NCI-H774 (cell line): ENCODE measurements at places on chromosomes 5 and 9.

DNA sequence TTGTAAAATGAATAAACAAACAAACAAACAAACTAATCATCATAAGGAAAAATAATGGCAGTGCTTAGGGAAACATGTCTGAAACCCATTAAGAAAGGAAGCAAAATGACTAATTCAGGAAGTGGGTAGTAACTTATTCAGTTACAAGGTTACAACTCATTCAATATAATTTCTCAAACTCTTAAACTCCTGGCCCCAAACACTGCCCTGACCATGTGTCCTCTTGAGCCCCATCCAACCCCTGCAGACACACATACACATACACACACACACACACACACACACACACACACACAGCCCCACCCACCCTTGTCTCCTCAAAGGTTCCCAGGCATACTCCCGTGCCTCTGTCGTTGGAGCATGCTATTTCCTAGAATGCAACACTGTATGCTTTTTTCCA lies 193.9 kb downstream of the SEC61B start:
- DNase-seq = no peak

- DNase-seq = no peak
These were observed 22.0 kb upstream of the ARHGEF28 start for GRCh38 chr5:73603998-73604397.

DNA sequence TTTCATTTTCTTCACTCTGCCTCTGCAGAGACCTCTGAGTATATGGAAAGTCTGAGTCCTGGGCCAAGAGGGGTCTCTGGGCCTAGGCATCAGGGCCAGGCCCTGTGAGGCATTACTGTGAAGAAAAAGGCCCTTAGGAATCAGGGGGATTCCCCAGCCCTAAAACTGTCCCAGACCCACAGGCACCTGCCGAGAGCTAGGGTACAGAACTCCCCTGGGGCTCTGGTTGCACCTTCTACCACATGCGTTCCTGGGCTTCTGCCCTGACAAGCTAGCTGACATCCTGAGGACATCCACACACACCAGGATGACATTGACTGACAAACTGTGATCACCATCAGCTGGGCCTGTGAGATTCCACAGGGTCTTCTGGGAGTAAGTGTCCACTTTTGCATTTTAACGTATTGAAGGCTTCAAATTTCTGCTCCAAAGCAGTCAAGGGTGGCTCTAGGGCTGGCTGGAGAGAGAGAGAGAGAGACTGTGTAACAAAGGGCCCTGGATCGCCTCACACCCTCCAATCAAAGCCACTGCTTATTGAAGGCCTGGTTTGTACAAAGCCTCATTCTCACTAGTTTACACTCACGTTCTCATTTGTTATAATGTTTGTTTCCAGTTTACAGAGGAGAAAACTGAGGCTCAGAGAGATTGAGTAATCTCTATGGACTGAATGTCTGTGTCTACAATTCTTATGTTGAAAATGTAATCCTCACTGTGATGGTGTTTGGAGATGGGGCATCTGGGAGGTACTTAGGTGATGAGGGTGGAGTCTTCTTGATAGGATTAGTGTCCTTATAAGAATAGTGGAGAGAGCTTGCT lies 45.1 kb downstream of the TGFBI start:
- no peak for DNase-seq

DNA sequence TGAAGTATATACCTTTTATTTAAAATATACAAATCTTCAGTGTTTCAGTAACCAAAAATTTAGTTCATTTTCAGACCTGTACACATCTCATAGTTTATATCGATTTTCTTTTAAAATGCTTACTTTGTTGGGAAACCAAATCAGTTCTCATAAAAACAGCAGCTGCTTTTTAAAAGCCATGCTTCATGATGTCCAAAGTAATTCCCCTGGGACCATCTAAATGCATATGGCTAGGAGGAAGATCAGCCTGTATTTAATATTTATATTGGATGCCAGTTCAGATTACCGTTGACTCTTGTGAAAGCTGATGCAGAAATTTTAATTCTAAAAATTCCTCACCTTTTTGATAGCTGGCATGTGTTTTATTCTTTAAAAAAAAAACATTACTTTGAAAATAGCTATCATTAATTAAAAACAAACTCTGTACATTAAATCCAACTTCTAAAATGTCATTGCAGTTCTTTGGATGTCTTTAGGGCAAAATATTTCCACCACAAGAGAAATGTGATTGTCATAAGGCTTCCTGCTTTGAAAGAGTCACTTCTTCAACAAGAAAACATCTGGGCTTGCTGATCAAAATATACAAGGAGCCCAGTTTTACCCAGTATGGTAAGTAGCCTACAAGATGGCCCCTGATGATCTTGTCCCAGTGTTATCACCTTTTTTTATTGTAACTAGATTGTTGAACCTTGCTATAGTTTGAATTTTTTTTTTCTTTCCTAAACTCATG lies 1242.9 kb upstream of the CDH6 start:
- no peak for DNase-seq

- DNase-seq = no peak
These were observed 103.1 kb upstream of the ISL1 start for GRCh38 chr5:51279983-51280706.

DNA sequence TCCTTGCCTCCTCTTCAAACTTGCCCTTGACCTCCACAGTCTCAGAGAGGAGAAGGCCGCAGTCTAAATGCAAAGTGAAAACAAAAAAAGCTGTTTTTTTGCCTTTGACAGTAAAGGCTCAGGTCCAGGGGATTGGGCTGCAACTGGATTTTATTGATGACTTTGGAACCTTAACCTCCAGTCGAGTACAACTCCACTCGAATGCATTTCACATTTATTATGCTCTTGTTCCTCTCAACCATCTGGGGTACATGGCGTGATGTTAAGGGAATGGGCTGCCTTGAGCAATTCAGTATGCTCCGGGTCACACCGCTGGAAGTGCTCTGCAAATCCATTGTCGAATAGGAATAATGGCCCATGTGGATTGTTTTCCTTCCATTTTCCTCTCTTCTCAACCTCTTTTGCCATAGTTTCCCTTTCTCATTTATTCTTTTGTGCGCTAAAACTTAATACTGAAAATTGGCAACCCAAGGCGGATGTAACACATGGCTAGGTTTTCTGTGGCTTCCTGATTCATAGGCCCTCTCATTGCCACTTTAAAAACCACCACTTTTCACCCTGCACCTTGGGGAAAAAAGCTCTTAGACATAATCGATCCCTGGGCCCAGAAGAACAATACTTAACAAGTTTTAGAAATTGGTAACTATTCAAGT lies 34.3 kb downstream of the ITK start:
- no peak for DNase-seq

- DNase-seq = no peak
These were observed 14.0 kb downstream of the COL27A1 start for GRCh38 chr9:114169029-114169951.

GRCh38 chr5:31193591-31194467 lies at the start of gene CDH6:
TSS of gene CDH6 (plus strand) at chr5:31193686. CDS start at chr5:31267474, 73,788 bp downstream.
- DNase-seq = peak; percentile 71

GRCh38 chr5:81021486-81021885 lies 61.3 kb downstream of the RASGRF2 start:
- no peak for DNase-seq

DNA sequence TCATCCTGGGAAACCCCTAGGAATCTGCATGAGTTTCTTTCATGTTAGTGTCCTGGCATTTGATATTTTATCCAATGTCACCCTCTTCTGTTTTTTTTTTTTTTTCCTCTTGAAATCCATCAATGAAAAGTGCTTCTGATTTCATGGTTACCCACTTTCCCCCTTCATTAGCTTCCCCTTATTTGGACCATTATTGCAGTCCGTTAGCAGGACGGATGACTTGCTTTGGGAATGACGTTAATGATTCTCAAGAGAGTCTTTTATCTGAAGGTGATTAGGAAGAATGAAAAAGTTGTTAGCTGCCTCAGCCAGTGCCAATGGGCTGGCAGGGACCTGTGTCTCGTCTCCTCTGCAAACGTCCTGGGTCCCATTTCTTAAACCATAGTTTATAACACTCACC lies 134.7 kb downstream of the SEMA6A start:
- no peak for DNase-seq
